ENCODE measurements at places on chromosomes 16 and 17.
A peak's percentile ranks its signal among the peaks of the same experiment; 100 is the strongest.

GRCh38 chr17:72572604-72573491, 452.0 kb downstream of the SOX9 start:
- no peak for DNase-seq

DNA sequence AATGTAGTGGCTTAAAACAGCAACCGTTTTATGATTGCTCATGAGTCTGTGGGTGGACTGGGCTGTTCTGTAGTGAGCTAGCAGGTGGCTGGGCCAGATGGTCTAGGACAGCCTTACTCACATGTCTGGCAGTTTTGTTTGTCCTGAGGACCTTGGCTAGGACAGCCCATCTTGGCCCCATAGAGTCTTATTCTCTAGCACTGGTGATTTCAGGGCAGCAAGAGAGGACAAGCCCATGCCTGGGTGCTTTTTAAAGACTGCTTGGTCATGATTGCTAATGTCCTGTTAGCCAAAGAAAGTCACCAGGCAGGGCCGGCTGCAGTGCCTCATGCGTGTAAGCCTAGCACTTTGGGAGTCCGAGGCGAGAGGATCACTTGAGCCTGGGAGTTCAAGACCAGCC, 139.8 kb downstream of the KATNIP start:
- no peak for DNase-seq

- no peak for DNase-seq
These were observed 317.8 kb downstream of the GRIN2A start for GRCh38 chr16:9864461-9864860.

DNA sequence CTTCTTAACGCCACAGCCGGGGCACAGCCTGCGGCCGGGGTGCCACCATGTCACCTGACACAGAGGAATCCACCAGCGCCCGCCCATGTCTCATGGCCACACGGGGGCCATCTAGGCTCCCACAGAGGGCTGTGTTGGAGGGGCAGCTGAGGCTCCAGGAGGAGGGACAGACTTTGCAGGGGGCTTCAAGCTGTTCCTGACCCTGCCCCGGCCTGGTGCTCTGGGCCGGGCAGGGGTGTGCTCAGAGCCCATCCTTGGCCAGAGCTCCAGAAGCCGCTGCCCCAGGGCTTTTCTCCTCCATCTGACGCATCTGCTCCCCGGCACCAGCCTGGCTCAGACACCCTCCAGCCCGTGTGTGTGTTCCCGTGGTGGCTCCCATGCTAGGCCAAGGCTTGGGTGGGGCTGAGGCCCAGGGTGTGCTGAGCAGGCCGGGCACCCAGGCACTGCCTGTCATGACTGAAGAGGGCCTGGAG, 7.8 kb upstream of the SLC38A10 start:
- DNase-seq, result no peak

DNA sequence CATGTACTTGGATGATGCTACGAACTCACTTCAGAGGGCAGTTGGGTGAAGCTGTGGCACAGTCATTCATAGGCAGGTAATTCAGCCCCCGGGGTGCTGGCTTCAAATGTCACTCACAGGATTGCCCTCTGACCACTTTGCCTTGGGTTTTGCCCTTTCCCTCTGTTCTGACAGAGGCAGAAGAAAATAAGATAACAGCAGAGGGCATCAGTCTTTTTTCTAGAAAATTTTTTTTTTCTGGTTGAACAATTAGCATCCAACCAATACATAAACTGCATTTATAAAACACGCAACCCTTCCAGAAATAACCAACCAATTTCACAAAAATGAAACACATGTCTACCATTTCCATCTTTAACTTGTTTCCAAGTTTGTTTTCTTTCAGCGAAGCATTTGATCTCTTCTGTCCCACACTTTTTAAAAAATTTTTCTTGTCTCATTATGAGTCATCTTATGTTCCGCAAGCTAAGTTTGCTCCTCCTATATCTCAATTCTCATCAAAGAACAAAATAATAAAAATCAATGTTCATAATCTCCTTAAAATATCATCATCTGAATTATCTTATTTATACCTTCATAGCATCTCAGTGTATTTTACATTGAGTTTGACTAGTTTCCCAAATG, 15.6 kb downstream of the NACA2 start:
- DNase-seq, result no peak

DNA sequence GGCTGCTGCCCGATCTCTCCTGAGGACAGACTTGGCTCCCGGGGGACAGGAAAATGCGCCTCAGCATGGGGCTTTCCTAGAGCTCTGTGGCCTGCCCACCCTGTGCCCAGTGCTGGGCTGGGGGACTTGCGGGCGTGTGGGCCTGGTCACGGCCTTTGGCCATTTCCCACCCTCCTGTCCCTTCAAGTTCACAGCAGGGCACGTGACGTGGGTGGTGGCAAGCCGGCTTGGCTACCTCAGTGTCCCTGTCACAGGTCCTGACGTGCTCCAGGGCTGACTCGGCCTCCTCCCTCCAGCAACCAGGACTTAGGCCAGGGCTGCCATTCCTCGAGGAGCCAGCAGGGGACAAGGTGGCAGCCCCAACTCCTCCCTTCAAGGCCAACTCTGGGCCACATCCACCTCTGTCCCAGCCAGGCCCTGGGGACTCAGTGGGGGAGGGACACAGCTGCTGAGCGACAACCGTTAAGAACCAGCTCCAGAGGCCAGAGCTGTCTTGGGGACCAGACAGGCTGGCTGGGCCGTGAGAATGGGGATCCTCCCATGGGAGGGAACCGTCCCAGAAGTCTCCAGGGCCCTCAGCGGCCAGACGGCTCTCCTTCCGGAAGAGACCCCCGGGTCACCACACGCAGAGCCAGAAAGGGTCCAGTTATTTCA, 981 bp upstream of the UNC13D start:
- DNase-seq, result peak; percentile 89

DNA sequence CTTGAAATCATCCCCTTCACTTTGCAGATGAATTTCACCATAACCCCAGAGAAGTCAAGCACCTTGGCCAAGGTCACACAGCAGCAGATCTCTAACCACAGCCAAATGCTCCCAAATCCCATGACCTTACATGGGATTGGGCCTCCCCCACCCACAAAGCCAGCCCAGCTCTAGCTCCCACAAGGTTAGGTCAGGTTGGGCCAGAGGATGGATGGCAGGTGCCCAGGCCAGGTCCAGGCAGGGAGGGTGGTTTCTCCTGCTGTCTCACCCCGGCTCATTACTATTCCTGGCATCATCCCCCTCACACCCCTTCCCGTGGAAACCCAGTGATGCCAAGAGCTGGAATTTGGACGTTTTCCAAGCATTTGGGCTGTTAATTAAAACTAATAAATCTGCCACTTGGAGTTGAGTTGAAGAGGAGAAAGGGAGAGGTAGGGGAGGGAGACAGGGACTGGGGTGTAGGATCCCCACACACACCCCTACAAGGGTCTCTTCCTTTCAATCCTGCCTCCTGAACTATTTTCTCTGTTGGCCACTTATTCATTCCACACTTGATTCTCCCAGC, 181.6 kb downstream of the TMEM132E start:
- DNase-seq, result no peak

- DNase-seq, result no peak
These were observed 94.5 kb downstream of the MARF1 start for GRCh38 chr16:15548482-15548891.

DNA sequence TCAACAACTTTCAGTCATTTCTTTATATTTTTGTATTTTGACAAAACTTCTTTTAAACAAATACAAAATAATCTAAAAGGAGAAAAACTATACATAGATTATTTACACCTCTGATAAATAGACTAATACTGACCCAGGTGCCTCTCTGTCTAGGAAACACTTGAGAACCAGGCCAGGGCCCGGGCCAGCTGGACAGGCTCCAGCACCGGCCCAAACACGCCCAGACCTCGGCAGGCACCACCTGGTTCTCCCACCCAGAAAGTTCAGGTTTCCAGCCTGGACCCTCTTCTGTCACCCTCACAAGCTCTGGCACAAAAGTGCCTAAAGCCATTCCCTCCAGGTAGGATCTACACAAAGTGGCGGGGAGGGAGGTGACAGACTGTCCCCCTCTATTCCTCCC, 97.0 kb upstream of the DNAH17 start:
- no peak for DNase-seq

- DNase-seq, result no peak
These were observed 27.1 kb upstream of the LASP1NB start for GRCh38 chr17:38898291-38898679.

DNA sequence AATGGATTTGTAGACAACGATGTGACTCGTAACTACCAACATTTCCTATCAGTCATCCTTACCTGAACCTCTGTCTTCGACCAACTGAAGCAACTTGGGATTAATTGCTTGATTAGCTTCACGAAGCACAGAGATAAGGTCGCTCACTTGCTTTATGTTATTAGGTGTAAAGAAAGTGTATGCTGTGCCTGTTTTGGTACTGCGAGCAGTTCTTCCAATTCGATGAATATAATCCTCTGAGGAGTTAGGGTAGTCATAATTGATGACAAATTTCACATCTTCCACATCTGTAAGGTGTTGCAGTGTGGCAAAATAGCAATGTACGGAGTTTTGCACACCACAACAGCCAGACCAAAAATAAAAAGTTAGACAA, 3.6 kb upstream of the POLG2 start:
- DNase-seq, result no peak

- no peak for DNase-seq
These were observed 103.8 kb downstream of the CLEC16A start for GRCh38 chr16:11047939-11048800.

DNA sequence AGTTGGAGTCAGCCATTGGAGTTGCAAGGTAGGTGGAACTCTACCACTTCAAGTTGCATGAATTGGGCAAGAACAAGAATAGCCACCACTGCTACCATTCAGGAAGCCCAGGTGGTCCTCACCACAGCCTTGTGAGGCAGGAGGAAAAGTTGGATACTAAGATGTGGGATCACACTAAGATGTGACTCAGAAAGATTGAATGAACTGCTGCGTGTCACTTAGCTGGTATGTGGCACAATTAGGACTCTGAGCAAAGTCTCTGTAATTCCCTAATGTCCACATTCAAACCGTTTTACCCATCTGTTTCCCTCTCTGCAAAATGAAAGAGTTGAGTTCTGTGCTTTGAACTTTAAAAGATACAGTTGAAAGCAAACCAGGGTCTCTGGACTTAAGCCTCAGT, 44.7 kb upstream of the HS3ST3A1 start:
- no peak for DNase-seq

DNA sequence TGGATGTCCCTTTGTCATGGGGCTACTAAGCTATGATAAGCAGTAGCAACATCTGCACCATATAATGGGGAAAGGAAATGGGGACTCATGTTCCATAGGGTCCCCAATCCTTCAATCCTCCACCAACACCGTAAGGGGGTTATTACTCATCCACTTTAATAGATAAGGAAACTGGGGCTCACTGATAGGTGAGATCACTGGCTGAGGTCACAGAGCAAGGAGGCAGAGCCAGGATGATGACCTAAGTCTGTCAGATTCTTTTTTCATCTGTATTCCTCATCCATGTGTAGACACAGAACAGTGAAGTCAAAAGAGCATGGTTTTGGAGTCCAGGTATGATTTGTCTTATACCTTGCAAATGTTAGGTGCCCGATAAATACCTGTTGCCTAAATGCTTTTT, 10.5 kb upstream of the ADAMTS18 start:
- DNase-seq, result no peak

DNA sequence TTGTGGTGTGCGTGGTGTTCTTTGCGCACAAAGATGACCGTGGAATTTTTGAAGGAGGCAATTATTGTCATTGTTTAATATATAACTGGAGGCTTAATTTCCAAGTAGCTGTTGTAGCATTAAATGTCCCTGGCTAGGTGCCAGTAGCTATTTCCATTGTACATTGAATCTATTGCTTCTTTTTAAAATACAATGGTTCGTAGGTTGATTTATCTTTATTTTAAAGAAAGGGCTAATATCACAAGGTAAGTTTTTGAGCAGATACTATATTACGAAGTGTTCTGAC, 127.1 kb downstream of the RPTOR start:
- no peak for DNase-seq

GRCh38 chr16:52492789-52493357, 54.1 kb downstream of the TOX3 start:
- no peak for DNase-seq

DNA sequence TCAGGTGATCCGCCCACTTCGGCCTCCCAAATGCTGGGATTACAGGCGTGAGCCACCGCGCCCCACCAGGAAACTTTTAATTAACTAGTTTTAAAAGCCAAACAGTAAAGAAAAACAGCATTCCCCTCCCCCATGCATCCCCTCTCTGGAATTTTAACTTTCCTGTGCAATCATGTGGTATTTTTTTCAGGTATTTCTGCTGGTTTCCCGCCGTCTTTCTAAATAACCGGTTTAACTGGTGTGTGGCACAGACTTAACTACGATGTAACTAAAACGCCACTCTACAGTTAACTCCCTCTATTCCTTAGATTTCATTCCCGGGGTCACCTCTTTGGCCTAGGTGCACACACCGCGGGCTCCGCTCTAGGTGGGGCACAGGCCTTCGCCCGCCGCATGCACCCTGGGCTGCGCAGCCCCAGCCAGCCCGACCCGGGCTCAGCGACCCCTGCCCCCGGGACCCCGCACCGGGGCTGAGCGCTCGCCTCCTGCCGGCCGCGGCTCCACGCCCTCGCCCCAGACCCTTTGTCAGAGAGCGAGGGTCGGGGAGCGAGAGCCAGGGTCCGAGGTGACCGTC, 15.1 kb upstream of the UTP6 start:
- DNase-seq, result no peak

DNA sequence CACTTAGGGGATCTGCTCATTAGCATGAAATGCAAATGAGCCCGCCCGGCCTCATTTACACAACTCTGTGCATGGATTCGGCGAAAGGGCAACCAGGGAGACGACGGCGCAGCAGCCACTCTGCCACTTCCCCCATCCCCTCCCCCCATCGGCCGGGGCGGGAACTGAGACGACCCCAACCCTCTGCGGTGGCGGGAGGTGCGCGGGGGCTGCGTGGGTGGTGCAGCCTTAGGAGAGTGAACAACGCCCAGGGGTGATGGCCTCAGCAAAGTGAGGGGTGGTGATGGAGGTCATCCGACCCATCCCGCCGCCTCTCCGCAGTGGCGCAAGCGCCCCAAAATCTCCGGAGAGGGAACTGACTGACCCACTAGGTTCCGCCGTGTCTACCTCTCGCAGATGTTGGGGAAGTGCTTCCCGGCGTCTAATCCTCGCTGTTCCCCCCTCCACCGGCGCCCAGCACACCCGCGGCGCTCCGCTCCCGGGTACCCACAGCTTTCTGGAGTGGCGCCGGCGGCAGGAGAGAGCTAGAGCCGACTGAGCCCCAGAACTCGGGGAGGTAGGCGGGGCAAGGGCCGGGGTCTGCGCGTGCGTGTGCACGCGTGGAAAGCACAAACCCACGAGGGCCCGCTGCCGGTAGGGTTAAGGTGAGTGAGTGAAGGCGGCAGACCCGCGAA, 1.4 kb upstream of the CACNA1G start:
- DNase-seq, result no peak

- DNase-seq, result no peak
These were observed 101.9 kb upstream of the COX10 start for GRCh38 chr17:13967416-13967815.

DNA sequence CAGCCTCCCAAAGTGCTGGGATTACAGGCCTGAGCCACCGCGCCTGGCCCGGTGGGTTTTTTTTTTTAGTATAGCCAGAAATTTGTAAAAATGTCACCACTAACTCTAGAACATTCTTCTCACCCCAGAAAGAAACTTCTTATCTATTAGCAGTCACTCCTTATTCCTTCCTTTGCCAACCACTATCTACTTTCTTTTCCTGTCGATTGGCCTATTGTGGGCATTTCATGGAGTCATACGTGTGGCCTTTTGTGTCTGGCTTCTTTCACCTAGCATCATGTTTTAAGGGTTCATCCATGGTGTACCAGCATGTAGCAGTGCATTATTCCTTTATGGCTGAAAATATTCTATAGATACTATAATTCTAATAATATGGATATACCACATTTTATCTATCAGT, 3.6 kb downstream of the CYB5D2 start:
- DNase-seq, result no peak

Measured in GM18507 (cell line).